ENCODE measurements at places on chromosomes 7 and 10. TPM values are rescaled to one million over a fixed set of nuclear protein-coding genes. Genes with fewer than 3 reads are reported as not detected.

The OR2A5 gene
- not detected for total RNA-seq

The PON1 gene
- total RNA-seq, result 0.24 TPM

DNA sequence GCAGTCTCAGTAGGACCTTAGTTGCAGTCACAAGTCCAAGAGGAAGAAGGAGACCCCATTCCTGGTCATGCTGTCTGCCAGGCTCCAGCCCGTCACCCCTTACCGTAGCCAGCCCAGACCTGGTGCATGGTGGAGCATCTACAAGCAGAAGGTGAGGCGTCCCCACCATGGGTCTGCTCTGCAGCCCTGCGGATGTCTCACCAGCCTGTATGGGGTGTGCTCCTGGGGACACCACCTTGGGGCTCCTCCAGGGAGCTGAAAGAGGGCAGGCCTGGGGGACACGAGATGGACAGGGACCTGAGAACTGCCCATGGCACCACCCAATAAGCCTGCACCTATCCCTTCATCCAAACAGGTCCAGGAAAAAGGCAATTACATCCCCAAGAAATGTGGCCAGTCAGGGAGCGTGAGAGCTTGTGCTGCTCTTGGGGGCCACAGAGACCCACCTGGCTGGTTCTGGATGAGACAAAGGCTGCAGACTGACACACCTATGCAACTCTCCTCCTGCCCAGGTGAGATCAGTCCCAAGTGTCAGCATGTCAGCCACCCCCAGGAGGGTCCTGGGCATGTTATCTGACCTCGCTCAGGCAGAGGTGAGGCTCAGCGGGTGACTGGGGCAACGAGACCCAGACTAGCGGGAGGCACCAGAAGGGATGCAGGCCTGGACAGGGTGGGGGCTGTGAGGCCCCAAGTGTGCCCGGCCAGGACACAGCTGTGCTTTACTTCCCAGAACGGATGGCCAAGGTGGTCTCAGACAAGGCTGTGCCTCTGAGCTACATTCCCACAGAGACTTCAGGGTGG, 84.5 kb upstream of the RET start:
- DNase-seq, result no peak

DNA sequence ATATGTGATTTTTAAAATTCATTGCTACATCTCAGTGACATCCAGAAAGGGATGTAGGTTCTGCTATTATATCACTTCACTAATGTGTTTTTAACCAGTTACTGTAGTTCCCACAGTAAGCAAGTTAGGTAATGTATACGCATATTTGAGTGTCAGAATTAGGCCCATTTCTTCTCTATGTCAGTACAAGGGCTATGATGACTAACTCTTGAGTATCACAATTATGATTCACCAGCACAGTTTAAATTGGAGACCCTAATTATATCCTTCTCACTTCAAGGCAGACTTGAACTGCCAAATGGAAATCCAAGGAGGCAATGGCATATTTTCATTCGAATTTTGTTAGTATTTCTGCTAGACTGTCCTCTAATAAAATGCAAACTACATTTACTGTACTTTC, 23.6 kb downstream of the BZW2 start:
- no peak for DNase-seq

DNA sequence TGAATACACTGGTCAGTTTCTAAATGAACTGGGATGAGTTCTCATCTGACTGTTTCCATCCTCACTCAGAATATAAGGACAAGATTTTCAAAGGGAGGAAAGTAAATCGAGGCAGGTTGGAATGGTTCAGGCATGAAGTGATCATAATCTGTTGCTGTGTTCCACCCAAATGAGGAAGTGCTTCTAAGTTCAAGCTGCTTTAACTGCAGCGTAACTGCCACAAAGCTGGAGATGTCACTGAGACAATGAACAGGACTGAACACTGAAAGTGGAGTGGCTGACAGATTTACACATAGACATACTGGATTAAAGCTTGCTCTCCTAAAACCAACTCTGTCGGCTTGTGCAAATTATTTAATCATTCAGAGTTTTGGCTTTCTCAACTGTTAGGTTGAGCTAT, 66.6 kb downstream of the GPR37 start:
- DNase-seq, result no peak

DNA sequence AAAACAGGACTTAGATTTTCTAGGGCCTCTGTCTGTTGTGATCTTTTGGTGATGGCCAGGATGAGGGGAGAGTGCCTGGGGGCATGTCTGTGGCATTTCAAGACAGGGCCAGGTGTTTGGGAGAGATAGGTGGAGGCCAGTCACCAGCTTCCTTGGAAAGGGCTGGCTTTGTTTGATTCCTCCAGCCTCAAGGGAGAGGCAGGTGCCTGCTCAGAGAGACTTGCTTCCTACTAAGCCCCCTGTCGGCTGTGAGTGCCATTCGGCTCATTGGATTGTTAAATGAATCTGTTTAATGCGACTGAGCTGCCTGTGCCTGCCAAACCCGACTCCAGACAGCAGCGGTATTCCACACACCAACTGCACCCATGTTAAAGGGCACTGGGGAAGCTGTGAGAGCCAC, 304.1 kb upstream of the COBL start:
- DNase-seq, result no peak

- DNase-seq, result peak; percentile 39
These were observed 44.4 kb downstream of the JAKMIP3 start for GRCh38 chr10:132110111-132110521.

GRCh38 chr10:111158595-111158994, 81.8 kb downstream of the ADRA2A start:
- no peak for DNase-seq

DNA sequence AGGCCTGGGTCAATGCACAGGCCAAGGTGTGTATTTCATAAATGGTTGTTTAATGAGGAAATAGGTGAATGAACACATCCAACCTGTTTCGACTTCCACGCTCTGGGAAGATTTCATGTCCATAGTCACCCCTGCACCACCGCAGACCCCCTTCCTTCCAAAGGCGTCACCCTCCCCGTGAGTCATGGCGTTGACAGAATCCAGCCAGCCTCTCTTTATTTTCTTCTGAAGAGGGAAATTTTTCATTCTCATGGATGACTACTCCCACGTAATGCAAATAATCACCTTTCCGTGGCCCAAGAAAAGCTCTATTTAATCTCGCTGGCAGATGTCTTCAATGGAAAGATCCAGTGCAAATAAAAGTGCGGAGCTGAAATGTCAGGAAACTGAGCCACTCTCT, 75.3 kb upstream of the FOXK1 start:
- DNase-seq, result no peak

GRCh38 chr7:66609176-66609575, 19.5 kb upstream of the KCTD7 start:
- DNase-seq, result no peak

DNA sequence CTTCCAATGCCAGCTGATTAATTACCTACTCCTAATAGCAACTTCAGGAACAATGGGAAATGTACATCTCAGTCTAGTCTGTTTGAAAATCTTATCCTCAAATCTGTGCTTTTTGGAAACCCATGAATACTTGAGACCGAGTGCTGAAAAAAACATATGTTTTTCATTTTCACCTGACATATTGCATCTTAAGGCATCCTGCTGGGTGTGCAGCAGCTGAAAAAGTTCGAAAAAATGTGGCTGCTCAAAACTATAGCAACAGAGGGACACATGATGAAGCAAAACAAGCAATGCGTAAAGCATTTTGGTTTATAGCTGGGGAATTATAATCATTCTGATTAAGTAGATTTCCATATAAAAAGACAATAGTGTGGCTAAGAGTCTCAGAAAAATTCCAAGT, 218.0 kb downstream of the CREB5 start:
- DNase-seq, result no peak

The EMX2 gene
- total RNA-seq, result not detected
